Activated CD8-positive, alpha-beta memory T cell treated with anti-CD3 and anti-CD28 coated beads, Interleukin-2, amount 10 ng/mL, durations not matched to agents 7 days and 5 days (primary cell): ENCODE measurements at places on chromosomes 3 and 15. TPM values are rescaled to one million over a fixed set of nuclear protein-coding genes. Genes with fewer than 3 reads are reported as not detected.

DNA sequence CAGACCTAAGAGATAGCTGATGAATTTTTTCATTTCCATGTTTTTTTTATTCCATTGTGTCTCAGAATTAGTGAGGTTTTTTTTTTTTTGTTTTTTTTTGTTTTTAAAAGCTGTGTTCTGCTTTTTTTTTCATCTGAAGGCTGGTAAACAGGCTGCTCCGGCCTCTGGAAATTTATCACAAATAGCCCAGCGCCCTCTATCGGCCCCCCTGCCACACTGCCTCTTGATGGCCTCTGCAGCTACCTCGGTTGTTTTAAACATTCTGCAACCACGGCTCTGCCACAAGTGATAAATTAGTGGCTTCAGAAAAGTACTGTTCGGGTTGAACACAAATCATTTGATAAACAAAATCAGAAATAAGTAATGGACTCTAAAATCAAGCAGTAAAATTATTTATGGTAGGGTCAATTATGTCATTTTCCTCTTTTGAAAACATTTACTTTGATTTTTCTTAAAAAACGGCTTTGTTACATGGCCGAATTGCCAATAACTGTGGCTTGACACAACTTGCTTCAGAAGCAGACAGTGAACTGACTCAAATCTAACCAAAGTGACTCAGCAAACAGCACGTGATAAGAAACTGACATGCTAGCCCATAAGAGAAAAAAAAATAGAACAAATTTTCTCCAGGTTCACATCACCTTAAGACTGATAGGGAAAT lies 87.8 kb downstream of the RSL24D1 start:
- H3K4me3 ChIP-seq, result no peak overlapping the region
- DNase-seq, result peak; percentile 72
- no peaks in the 10 kb centered on the region for H3K36me3 ChIP-seq
- peaks cover 10% of the 10 kb centered on the region for H3K27me3 ChIP-seq
- H3K27ac ChIP-seq, result no peak overlapping the region

- no peaks in the 10 kb centered on the region for H3K4me1 ChIP-seq
- no peaks in the 10 kb centered on the region for H3K27me3 ChIP-seq
- H3K27ac ChIP-seq, result no peak overlapping the region
- no peak for DNase-seq
- no peak overlapping the region for H3K4me3 ChIP-seq
These were observed 833.7 kb downstream of the ROBO2 start for GRCh38 chr3:77873598-77873997.

DNA sequence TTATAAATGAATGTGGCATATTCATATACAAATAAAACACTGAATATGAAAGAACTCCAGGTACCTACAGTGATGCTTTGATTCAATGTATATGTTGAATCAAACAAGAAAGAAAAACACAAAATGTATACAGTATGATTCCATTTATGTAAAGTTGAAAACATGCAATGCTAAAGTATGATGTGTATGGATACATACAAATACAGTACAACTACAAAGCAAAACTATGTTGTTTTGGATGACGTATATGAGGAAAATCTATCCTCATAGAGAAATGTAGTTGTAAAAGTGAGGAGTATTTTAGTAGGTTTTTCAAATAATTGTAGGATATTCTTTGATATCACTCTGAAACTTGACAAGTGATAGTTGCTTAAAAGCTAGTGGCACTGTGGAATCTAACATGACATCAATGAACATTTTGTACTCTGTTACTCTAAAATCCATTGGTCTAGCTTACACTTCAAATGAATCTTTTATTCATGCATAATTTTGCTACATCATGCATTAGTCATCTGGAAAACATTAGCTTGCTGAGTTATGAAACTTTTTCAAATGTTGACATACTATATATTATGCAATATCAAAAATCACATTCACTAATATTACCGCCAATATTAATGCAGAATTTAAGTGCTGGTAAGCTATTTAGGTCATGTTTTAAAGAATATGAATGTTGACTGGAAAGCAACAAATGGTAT lies 278.1 kb upstream of the CHRNA7 start:
- no peaks in the 10 kb centered on the region for H3K4me1 ChIP-seq
- peaks cover 9% of the 10 kb centered on the region for H3K27me3 ChIP-seq
- no peaks in the 10 kb centered on the region for H3K36me3 ChIP-seq

GRCh38 chr3:38142959-38143358 lies 4.5 kb downstream of the MYD88 start:
- peaks cover 41% of the 10 kb centered on the region for H3K36me3 ChIP-seq
- peaks cover 32% of the 10 kb centered on the region for H3K4me1 ChIP-seq
- no peaks in the 10 kb centered on the region for H3K27me3 ChIP-seq
- no peak overlapping the region for H3K4me3 ChIP-seq
- no peak overlapping the region for H3K27ac ChIP-seq

DNA sequence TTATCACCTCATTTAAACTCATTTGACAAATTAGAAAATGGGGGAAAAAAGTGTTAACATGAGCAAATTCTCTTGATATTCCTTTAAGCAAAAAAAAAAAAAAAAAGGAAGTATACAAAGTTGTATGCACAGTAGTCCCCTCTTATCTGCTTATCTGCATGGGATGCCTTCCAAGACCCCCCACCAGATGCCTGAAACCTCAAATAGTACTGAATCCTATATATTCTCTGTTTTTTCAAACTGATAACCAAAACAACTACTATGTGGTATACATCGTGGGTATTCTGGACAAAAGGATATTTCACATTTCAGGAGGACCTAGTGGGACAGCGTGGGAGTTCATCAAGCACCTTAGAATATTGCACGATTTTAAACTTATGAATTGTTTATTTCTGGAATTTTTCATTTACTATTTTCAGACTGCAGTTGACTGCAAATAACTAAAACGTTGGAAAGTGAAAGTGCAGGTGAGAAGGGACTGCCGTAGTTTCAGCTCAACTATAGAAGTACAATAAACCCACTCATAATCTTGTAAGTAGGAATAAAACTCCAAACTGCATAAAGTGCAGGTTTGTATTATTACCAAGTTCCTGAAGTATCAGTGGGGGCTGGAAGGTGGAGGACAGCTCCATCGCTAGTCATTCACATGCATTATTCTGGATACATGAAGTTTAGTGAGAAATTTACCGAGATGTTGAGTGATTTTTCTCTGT lies 43.6 kb upstream of the PLCL2 start:
- no peak for DNase-seq
- H3K4me3 ChIP-seq, result peak overlapping the region; percentile 64
- H3K27me3 ChIP-seq, result no peaks in the 10 kb centered on the region

DNA sequence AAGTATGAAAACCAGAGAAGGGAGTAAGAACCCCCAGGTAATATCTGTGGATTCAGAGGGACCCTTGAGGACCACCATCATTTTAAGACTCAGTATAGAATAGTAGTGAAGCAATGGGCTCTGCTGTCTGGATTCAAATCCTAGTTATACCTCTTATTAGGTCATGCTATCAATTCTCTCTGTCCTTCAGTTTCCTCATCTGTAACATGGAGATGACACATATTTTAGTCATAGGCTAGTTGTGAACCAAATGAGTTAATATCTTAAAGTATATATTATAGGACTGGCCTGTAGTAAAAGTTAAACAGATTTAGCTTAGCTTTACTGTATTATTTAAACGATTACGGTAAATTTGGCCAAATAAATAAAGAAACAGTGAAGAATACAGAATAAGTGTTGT lies 177.3 kb upstream of the GOLIM4 start:
- H3K36me3 ChIP-seq, result no peaks in the 10 kb centered on the region
- H3K27ac ChIP-seq, result no peak overlapping the region
- H3K4me1 ChIP-seq, result no peaks in the 10 kb centered on the region
- DNase-seq, result no peak
- no peaks in the 10 kb centered on the region for H3K27me3 ChIP-seq

GRCh38 chr15:88255484-88256278 lies 858 bp downstream of the NTRK3 start:
- no peaks in the 10 kb centered on the region for H3K36me3 ChIP-seq
- peaks cover 15% of the 10 kb centered on the region for H3K4me1 ChIP-seq
- H3K27me3 ChIP-seq, result peaks cover 74% of the 10 kb centered on the region
- DNase-seq, result no peak

DNA sequence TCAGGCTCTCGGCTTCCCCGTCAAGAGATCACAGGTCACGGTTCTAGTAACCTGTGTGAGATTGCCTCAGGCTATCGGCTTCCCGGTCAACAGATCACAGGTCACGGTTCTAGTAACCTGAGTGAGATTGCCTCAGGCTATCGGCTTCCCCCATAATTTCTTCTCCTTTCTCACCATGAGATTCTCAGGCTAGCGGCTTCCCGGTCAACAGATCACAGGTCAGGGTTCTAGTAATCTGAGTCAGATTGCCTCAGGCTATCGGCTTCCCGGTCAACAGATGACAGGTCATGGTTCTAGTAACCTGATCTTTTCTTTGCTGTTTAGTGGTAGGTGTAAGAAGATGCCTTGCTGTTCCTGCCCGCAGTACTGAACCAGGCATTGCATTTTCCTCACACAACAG lies 418.2 kb upstream of the ZNF717 start:
- DNase-seq, result no peak
- H3K27me3 ChIP-seq, result no peaks in the 10 kb centered on the region
- H3K4me3 ChIP-seq, result no peak overlapping the region

DNA sequence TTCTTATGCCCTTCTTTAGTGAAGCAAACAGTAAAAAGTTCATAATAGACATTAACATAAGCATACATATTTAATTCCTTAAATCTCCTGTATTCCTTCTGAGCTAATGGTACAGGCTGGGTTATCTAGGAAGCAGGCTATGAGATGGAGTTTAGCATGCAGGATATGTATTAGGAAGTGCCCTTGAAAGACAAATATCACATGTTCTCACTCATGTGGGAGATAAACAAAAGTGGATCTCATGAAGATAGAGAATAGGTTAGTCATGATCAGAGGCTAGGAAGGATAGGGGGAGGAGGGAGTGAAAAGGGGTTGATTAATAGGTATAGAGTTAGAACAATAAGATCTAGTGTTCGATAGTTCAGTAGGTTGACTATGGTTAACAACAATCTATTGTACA lies 105.4 kb downstream of the CLASP2 start:
- peaks cover 1% of the 10 kb centered on the region for H3K4me1 ChIP-seq
- no peak for DNase-seq
- H3K4me3 ChIP-seq, result no peak overlapping the region
- peak overlapping the region; percentile 24 for H3K27ac ChIP-seq
- H3K27me3 ChIP-seq, result no peaks in the 10 kb centered on the region
- H3K36me3 ChIP-seq, result peaks cover 23% of the 10 kb centered on the region

DNA sequence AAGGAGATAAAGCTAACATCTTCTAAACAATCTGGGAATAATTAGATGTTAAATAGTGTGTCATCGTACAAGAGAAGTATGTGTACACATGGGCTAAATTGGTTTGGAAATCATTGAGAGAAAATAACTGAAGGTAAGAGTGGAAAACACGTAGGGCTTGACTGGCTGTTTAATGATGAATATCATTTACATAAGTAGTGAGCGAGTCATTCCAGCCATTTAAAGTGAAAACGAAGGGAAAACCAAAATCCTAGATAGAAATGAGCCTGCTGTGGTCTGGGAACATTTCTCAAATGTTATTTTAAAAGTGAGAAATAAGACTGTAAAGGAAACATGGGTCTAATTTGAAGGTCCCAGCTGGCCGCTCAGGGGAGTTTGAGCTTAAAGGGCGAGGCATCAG lies 41.9 kb upstream of the KCNMB2 start:
- H3K36me3 ChIP-seq, result no peaks in the 10 kb centered on the region
- no peaks in the 10 kb centered on the region for H3K4me1 ChIP-seq
- H3K27me3 ChIP-seq, result no peaks in the 10 kb centered on the region
- no peak overlapping the region for H3K27ac ChIP-seq

DNA sequence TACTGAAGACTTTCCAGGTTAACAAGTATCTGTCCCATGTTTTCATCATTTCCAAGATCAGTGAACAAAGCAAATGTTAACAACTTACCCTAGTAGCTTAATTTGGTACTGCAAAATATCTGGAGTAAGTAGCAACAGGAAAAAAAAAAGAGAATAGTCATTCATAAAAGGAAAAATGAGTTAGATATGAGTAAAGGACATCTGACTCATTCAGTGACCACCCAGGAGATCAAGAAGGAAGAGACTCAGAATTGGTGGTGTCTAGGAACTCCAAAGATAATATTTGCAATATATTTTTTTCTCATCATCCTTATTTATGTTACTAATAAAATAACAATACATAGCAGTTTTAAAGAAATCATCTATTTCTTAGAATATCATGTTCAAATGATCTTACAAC lies 253.8 kb upstream of the COL8A1 start:
- no peak overlapping the region for H3K27ac ChIP-seq
- no peak for DNase-seq
- no peaks in the 10 kb centered on the region for H3K36me3 ChIP-seq
- no peaks in the 10 kb centered on the region for H3K4me1 ChIP-seq

GRCh38 chr3:14528081-14528480 lies 12.1 kb downstream of the GRIP2 start:
- H3K36me3 ChIP-seq, result no peaks in the 10 kb centered on the region
- no peak for DNase-seq
- peaks cover 28% of the 10 kb centered on the region for H3K27me3 ChIP-seq
- no peak overlapping the region for H3K27ac ChIP-seq
- no peak overlapping the region for H3K4me3 ChIP-seq

- peaks cover 18% of the 10 kb centered on the region for H3K36me3 ChIP-seq
- no peak overlapping the region for H3K4me3 ChIP-seq
- H3K27me3 ChIP-seq, result no peaks in the 10 kb centered on the region
These were observed 31.9 kb downstream of the UBXN7 start for GRCh38 chr3:196400331-196400730.

DNA sequence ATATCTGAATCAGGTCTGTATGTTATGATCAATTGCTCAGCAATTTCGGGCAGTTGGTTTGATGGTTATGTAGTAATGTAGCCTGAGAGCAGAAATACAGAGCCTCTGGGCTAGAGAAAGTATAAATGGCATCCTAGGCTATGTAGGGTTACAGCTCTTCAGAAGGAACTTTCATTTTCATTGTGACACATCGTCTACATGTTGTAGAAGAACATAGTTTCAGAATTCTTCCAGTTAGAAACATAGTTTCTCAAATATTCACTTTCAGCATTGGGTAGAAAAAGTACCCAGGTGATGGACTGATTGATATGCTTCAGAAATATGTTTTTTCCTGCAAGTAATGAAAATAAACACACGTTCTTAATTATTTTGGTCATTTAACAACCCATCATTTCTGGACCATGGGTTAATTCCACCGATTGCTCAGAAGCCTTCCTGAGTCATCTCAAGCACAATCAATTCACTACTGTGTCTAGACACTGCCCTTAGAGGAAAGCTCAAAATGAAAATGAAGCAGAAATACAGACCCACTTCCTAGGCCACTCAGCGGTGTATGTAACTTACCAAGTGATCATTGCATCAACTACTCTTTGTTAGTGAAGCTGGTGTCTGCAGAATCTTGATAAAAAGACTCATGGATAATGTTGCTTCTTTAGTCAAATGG lies 88.8 kb upstream of the TSEN2 start:
- peaks cover 42% of the 10 kb centered on the region for H3K27me3 ChIP-seq
- peaks cover 15% of the 10 kb centered on the region for H3K4me1 ChIP-seq
- H3K4me3 ChIP-seq, result peak overlapping the region; percentile 63
- peaks cover 2% of the 10 kb centered on the region for H3K36me3 ChIP-seq
- peak; percentile 54 for DNase-seq
- H3K27ac ChIP-seq, result peak overlapping the region; percentile 74

- H3K4me3 ChIP-seq, result no peak overlapping the region
- H3K27ac ChIP-seq, result no peak overlapping the region
- H3K27me3 ChIP-seq, result no peaks in the 10 kb centered on the region
- DNase-seq, result no peak
These were observed 28.2 kb downstream of the RBP2 start for GRCh38 chr3:139448104-139448503.

TBC1D5 gene
- total RNA-seq, result 54.3 TPM

A4GNT gene
- total RNA-seq, result not detected

TLR9 gene
- 0.64 TPM for total RNA-seq

CA12 gene
- 0.12 TPM for total RNA-seq

LRRC3B gene
- total RNA-seq, result not detected

HYAL2 gene
- 7.4 TPM for total RNA-seq

CAV3 gene
- total RNA-seq, result not detected

SLC6A20 gene
- 0.05 TPM for total RNA-seq

CNTN3 gene
- not detected for total RNA-seq
